ENCODE measurements at places on chromosomes 5 and 9.

- DNase-seq, result no peak
Observed at GRCh38 chr5:5512543-5512942, 90.1 kb downstream of the ICE1 start.

DNA sequence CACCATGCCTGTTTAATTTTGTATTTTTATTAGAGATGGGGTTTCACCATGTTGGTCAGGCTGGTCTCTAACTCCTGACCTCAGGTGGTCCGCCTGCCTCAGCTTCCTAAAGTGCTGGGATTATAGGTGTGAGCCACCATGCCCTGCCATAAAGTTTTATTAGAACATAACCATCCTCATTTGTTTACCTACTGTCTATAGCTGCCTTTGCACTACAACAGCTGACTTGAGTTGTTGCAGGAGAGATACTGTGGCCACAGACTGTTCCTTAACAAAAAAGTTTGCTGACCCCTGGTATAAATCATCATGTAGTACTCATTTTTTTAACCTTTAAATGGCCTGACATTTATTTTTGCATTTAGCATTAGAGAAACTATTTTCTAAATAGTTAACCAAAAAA, 31.7 kb downstream of the SNX30 start:
- DNase-seq, result no peak

GRCh38 chr9:91146391-91147019, 215.2 kb downstream of the AUH start:
- no peak for DNase-seq

GRCh38 chr5:74538206-74538661, 102.3 kb downstream of the ENC1 start:
- DNase-seq, result no peak

Measured in stimulated activated CD8-positive, alpha-beta memory T cell treated with anti-CD3 and anti-CD28 coated beads, Interleukin-7, amount 100 ng/mL, for 1 hour (primary cell).